Hepatocyte (in vitro differentiated cells): ENCODE measurements at places on chromosomes 1 and 21. TPM values are rescaled to one million over a fixed set of nuclear protein-coding genes. Genes with fewer than 3 reads are reported as not detected.

CELA3A gene
- total RNA-seq = 2.2 TPM in 1 of 2 replicates, not detected in the other

IFI44L gene
- 2.6 and 3.5 TPM in 2 replicates for total RNA-seq

DNA sequence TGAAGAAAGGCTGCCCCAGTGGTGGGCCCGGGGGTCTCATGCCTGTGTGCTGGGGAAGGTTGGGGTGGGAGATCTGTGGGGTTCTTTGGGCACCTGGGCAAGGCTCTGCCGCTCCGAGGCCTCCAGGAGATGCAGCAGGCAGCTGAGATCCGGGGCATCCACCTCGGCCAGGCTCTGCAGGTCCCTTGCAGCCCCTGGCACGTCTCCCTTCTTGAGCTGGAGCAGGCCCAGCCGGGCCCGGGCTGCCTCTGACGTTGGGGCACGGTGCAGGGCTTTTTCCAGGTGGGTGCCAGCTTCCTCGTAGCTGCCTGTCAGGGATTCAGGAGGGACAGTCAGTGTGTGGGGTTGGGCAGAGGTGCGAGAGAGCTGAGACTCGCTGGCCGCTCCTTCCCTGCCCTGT lies 11.4 kb upstream of the MMEL1 start:
- no peak overlapping the region for H3K27ac ChIP-seq
- DNase-seq = no peak
- H3K27me3 ChIP-seq = no peaks in the 10 kb centered on the region
- H3K36me3 ChIP-seq = no peaks in the 10 kb centered on the region
- H3K4me3 ChIP-seq = no peak overlapping the region
- H3K4me1 ChIP-seq = peaks cover 15% of the 10 kb centered on the region

DNA sequence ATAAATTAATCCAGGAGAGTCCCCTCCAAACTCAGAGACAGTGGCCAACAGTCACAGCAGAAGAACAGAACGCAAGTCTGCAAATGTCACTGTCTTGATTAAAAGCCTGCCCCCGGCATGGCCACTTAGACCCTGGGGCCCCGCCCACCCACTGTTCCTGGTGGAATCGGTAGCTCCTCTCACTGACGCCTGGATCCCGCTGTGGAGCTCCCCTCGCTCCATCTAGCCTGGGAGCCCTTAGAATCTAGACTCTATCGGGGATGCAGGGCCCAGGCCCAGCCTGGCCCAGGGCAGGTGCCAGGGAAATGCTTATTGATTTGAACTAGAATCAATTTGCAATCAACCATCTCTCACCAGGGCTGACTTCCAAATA lies 21.4 kb upstream of the PLEKHG5 start:
- H3K27ac ChIP-seq = no peak overlapping the region
- H3K4me1 ChIP-seq = no peaks in the 10 kb centered on the region
- no peaks in the 10 kb centered on the region for H3K27me3 ChIP-seq
- no peaks in the 10 kb centered on the region for H3K36me3 ChIP-seq

FAM163A gene
- 0.12 and 0.43 TPM in 2 replicates for total RNA-seq

GRCh38 chr1:93360111-93360510 lies 14.4 kb downstream of the DR1 start:
- no peak overlapping the region for H3K4me3 ChIP-seq
- no peak overlapping the region for H3K27ac ChIP-seq
- DNase-seq = no peak
- no peaks in the 10 kb centered on the region for H3K27me3 ChIP-seq

- H3K4me3 ChIP-seq = peak overlapping the region; percentile 45
- no peaks in the 10 kb centered on the region for H3K27me3 ChIP-seq
- no peak for DNase-seq
These were observed 3.7 kb downstream of the MATN1 start for GRCh38 chr1:30719406-30720270.
